ENCODE measurements at places on chromosomes 7 and 10.

DNA sequence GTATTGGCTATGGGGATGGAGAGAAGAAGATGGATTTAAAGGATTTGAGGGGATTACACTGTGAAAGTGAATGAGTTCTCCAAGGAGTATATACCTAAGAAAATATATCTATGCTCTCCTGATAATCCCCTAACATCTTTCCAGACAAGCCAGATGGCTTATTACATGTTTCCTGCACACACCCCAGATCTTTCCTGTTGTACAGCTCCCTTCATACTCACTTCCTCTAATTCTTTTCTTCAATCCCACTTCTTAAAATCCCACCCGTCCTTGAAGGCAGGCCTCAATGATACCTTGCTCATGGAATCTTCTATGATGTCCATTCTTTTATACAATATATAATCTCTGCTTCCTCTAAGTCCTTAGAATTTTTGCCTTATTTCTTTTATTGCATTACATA is 317.2 kb upstream of the DGKB start:
- no peak for DNase-seq

- DNase-seq: no peak
Observed at GRCh38 chr7:93117327-93117726, 452 bp downstream of the SAMD9 start.

DNA sequence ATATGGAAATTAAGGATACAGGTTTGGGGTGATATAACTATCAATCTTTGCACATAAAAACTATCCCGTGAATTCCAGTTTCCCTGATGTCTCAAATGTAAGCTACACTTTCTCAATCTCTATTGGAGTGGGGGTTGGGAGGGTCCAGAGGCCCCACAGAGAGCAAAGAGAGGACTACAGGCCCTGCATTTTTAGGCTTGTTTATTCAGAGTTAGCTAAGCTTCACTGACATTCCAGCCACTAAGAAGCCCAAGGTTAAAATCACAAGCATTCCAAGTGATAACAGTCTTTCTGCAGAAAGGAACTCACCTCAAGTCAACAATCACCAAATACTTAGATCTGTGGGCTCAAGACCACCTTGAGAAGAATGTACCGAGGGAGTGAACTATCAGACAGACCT is 31.6 kb upstream of the LAMB1 start:
- DNase-seq: no peak

- no peak for DNase-seq
Observed at GRCh38 chr7:47149208-47149839, 432.6 kb downstream of the TNS3 start.

GRCh38 chr10:108688314-108688713 is 1235.0 kb downstream of the XPNPEP1 start:
- no peak for DNase-seq

Measured in testis (tissue), 5 donors.